ENCODE measurements at places on chromosomes 2 and 18.

DNA sequence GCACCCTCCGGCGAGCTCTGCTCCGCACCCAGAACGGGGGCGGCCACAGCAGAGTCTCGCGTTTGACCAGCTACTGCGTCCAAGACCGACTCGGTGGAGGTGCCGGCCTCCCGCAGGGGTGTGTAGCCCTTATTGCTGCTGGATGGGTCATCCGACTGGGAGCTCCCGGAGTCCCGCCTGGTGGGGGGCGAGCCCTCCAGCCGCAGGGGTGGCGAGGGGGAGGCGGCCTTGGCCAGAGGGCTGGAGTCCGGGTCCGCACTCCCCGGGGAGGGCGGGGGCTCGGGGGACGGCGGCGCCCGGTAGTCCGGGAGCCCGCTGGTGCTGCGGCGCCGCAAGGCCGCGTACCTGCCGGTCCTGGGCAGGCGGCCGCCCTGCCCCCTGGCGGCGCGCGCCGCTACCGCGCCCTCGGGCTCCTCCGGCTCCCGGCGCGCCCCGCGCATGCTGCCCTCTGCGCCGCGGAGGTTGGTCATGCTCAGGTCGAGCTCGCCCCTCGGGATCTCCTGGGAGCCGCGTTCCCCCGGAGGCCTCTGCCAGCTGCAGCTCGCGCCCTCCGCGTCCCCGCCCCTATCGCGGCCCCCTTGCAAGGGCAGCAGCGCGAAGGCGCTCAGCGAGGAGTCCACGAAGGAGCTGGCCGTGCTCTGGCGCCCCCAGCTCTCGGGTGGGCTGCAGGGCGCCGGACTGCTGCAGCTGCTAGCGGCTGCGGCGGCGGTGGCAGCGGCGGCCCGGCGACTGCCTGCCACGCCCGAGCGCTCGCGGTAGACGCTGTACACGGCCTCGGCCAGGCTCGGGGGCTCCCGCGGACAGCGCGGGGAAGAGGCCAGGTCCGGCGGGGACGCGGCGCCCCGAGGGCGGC, 4.8 kb downstream of the TMEM200C start:
- no peak for DNase-seq

DNA sequence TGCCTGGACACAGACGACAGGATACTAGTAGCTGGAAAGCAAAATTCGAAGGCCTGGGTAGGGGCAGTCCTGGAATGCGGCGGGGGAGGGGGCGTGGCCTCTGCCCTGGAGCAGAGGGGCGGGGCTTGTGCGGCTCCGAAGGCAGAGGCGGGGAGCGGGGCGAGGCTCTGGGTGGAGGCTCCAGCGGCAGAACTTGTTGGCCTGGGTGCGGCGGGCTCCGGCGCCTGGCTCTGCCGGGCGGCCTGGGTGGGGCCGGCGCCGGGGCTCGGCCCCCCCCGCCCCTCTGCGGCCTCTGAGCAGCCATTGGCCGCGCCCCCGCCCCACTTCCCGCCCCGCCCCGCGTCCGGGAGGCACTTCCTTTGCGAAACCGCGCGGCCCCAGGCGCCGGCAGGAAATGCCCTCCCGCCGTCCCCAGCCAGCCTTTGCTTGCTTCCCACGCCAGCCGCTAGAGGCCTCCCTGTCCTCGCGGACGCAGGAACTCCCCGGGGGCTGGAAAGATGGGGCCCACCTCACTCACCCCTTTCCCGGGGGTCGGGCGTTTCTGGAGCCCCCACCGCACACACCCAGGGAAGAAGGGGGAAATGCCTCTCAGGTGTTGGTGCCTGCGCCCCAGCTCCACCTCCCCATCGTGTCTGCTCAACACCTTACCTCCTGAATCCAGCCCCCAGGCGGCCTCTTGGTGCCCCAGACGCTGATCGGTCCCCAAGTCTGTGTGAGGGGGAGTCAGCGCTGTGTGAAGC, 6.7 kb downstream of the CTDSP1 start:
- DNase-seq = peak; percentile 98

- no peak for DNase-seq
Measured at GRCh38 chr18:72849671-72850070, 18.1 kb downstream of the NETO1 start.

DNA sequence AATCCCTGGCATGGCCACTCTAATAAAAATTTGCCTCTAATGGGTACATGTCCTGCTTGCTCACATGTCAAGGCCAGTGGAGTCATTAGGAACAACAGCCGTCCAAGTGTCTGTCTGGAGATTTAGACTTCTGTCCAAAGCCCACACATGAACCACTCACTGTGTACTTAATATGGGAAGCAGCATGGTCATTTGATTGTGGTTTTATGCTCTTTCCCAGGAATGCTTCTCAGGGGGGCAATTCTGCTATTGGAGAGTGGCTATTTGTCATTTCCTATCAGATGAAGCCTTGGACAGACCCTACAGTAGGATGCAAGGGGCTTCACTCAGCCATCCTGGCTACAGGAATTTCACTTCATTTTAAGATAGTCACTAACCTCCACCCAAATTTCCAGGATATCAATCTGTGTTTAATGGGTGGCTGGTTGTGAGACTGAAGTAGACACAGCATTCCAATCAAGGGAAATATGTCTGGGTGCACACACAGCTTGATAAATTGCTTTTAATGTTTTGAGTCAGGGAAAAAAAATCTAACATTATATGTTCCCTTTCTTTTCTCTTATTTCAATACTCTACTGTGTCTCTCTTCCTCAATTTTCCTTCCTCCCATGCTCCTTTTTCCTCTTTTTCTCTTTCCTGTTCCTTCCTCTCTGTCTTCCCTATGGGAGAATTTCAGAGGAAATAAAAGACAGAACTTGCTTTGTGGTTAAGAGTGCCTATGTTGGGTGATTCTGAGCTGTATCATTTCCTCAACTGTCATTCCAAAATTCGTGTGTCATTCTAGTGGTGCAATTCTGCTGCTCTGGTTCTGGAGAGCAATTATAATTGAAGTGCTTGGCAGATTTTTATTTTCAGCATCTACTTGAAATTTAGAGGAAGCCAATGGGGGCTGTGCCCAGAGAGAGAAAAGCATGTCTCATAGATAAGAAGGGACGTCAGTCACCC, 320.1 kb downstream of the OSR1 start:
- no peak for DNase-seq

DNA sequence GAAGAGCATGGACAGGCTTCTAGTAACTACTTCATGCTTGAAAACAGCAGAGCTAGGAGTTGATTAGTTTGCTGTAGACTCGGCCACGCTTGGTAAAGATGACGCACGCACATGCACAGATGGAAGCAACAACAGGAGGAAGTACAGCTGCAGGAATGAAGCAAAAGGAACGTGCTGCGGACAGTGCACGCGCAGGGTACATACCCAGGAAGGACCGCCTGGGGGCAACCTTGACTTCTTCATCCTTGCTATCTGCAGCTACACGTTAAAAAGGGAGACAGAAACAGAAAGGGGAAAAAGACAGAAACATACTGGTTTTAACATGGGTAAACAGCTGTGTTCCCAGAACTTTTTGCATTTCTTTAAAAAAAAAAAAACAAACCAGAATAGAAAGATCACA, 17.7 kb downstream of the SLC66A2 start:
- DNase-seq = peak; percentile 25

DNA sequence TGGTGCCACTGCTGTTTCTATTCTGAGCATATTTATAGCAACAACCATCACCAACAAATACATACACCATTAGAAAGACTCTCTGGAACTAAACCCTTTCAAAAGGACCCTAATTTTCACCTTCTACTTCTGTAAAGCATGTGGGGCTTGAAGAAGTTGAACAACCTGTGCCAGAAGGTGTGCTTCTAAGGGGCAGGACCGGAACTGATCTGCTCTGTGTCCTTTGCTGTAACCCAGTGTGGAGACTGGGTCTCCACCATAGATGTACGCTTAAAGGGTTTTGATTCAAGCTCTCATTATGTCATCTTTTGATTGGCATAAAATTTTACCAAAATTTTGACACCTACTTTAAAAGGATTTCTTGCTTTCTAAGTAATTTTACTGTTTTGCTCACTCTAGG, 40.3 kb downstream of the WDR43 start:
- DNase-seq = no peak

- DNase-seq = no peak
Measured at GRCh38 chr2:159201360-159202063, 85.0 kb downstream of the WDSUB1 start.

- no peak for DNase-seq
Measured at GRCh38 chr2:46305767-46306166, 8.6 kb downstream of the EPAS1 start.
